8988T (cell line): ENCODE measurements at places on chromosomes 3 and 15.

- DNase-seq: no peak
Measured at GRCh38 chr3:24523215-24523614, 28.6 kb upstream of the THRB start.

DNA sequence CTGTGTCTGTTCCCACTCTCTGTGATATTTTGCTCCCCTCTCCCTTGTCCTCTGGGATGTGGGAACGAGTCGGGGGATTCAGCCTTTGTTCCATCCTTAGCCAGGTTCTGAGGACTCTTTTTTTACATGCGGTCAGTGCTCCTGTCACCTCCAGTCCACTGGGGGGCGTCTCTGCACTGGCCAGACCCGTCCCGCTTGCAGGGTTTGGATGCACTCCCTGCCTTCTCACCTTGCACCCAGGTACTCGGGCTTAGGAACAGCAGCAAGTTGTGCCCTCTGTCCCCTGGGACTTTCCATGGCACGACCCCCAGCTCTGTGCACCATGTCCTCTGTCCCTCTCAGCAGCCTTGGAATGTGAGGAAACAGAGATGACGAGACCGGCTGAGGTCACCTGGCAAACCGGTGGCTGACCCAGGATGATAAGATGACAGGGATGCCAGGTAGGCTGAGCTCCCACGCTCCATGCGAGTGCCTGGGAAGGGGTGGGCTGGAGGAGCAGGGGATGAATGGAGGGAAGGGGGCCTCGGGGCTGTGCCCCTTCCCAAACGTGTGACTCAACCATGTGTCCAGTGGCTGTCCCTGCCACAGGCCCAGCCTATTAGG lies 27.3 kb upstream of the FGD5 start:
- DNase-seq: peak; percentile 73

- no peak for DNase-seq
Measured at GRCh38 chr15:45112143-45112590, 1.8 kb downstream of the DUOX2 start.

DNA sequence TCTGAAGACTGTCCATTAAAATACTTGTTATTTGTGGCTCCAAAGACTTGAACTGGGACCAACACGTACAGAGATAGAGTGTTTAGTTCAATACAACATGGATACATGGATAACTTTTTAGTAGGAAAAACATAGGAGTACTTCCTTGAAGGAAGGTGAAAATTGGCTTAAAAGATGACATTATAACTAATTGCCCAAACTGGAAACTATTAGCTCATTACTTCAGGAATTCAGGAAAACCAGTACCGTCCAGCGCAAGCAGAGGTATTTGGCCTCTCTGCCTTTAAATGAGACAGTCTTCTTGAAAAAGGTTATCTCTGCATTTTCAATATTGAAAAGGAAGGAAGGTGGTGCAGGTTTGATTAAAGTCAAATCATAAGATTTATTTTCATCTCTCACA lies 234.5 kb downstream of the IL5RA start:
- DNase-seq: no peak

DNA sequence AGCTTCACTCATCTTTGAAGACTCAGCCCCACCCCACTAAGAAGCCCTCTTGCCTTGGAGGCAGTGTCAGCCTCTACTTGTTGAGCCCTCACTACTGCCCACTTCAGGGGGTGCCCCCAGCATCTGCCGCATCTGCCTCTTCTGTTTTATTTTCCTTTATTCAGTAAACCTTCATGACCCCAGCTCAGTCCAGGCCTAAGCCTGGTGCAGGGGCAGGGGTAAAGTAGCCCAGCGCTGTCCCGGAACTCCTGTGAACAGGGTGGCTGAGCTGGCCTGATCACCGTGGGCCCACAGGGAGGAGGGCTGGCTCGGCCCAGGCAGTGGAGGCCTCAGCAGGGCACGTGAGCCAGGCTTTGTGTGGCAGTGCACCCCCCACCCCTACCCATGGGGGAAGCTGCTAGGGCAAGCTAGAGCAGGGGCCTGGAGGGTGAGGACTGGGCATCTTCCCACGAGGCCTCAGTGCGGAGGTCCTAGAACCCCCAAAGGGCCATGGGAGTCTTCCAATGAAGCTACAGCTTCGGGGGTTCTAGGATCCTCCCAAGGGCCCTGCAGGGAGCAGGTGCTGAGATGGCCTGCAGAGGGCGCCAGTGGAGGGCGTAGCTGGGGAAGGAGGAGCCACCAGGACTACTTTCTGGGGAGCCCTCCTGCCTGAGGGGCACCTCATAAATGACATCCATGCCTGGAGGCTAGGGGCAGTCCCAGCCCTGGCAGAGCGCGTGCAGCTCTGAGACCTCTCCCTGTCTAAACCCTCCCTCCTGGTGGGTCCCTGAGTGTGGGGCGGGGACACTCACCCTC lies 36.0 kb downstream of the TSPAN3 start:
- DNase-seq: peak; percentile 48

GRCh38 chr3:26752466-26752865 lies 129.9 kb downstream of the LRRC3B start:
- no peak for DNase-seq

DNA sequence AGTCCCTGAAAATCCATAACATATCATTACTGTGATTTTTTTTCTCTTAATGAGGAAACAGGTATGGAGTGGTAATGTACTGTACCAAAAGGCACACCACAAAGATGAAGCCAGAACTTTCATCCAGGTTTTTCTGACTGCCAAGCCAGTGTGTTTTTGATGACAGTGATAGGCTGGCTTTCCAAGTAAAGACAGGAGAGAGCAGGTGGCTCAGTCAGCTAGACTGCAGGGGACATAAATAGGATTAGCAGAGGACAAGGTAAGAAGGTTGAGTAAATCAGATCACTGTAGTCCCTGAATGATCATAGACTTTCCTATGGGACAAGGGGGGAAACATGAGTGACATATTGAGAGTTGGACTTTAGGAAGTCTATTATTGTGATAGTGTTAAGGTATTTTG lies 127.9 kb downstream of the GADL1 start:
- no peak for DNase-seq

GRCh38 chr15:81959196-81959595 lies 86.6 kb downstream of the MEX3B start:
- no peak for DNase-seq

- DNase-seq: peak; percentile 72
Measured at GRCh38 chr3:57164657-57165573, at the start of gene IL17RD. Gene IL17RD (minus strand): TSS chr3:57165353. CDS start chr3:57165286, 67 bp downstream.

GRCh38 chr3:155890671-155891190 lies 20.3 kb downstream of the GMPS start:
- no peak for DNase-seq

- no peak for DNase-seq
Measured at GRCh38 chr3:195148549-195148948, 122.4 kb downstream of the XXYLT1 start.

DNA sequence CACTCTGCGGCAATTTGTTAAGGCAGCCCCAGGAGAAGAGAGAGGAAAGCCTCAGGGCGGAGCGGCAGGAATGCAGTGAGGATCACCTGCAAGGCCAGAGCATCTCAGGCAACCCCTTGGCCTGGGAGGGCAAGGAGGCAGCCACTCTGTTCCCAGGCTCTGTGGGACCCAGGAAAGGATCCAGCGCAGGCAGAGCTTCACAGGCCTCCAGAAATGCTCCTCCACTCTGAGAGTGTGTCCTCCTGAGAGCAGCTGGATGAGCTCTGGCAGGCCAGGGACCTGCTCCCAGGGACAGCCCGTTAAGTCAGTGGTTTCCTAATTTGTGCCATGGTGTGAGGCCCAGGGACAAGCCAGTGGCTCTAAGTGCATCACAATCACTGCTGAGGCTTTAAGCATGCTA lies 35.2 kb downstream of the RAB6B start:
- no peak for DNase-seq

- no peak for DNase-seq
Measured at GRCh38 chr3:107208796-107209195, 168.4 kb upstream of the CCDC54 start.

- DNase-seq: no peak
Measured at GRCh38 chr3:66488492-66488891, 12.3 kb downstream of the LRIG1 start.

DNA sequence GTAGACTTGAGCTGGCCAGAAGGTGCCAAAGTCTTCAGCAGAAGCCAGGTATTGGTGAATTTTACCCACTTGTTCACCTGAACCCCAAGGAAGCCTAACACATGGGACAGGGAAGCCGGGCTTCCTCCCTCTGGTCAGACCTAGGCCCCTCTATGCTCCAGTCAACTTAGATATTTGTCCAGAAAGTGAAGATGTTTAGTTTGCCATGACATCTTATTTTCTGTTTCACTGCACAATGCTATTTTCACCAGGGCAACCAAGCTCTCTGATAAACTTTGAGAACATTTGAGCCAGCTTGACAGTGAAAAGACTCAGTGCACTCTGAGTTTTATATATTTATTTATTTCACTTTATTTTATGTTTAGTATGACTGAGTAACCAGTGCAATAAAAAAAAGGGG lies 71.0 kb downstream of the SOX14 start:
- DNase-seq: no peak

GRCh38 chr15:60710656-60711055 lies 231.7 kb upstream of the ICE2 start:
- no peak for DNase-seq

DNA sequence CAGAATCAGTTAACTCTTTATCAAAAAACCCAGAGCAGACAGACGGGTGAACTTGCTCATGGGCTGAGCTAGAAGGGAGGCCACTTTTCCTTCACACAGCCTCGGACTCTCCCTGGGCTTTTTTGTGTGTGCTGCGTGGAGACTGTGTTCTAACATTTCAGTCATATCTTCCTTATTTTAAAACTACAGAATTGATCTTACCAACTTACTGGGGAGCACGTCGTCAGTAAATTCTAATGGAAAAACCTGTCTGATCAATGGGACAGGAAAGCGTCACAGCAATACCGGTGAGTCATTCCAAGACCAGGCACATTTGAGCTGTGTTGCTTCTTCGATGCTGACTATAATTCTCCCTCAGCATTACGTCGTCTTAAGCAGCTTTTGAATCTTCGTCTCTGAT lies 145.1 kb downstream of the LPP start:
- no peak for DNase-seq

DNA sequence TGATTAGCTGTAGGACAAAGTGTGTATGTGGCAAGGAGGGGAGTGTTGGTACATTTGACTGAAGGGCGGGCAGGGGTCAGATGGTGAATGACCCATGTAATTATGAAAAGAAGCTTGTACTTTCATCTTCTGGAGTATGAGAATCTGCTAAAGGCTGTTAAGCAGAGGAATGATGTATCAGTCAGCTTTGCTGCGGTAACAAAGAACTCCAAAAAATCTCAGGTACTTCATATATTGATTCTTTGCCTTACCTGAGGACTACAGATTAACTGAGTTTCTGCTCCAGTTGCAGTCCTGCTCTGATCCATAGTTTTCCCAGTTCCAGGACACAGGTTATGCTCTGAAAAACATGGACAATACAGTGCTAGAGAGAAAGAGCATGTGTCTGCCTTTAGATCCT lies 115.1 kb downstream of the NEK11 start:
- no peak for DNase-seq

DNA sequence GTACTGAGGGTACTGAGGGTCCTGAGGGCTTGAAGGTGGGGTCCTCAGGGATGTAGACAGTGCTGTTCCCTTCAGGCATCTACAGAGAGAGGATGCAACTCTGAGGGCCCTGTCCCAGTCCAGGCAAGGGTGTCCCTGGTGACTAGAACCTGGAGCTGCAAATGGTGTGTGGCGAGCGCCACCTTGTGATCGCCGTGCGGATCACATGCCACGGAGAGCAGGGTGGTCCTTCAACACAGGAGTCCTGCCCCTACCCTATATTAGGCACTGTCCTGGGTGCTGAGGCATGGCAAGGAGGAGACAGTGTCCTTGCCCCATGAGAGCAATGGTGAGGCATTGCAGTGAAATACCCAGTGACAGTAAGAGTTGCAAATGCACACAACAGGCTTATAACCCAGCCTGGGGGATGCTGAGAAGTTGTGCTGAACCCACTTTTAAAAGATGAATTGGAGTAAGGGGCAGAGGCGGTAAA lies 23.6 kb downstream of the RHCG start:
- peak; percentile 84 for DNase-seq

DNA sequence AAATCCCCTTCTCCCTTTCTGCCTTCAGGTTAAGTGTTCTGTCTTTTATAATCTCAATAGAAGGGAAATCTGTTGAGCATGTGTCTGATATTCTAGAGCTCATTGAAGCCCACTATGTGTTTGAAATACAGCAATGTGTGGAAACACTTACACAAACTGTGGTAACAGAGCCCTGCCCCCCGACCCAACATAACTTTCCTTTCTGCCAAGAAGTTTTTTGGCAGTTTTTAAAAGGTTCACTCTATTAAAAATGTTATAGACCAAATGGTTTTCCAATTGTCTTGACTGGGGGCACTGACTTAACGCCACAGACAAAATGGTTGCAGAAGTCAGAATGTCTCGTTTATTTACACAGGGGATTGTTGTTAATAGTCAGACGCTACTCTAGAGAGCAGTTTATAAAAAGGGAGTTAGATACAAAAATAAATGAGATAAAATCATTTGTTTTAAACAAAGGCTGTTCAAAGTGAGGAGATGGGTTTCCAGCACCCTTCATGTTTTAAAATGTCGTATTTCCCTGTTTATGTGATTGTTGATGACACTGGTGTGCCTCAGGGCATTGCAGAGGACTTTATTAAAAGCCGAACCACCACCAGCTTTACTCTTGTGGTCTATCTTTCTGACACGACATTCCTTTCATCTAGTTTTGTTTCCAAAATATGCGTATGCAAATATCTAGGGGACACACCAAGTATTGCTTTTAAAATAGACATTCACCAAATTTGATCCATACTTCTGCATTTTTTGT lies 26.7 kb upstream of the GREM1 start:
- no peak for DNase-seq

DNA sequence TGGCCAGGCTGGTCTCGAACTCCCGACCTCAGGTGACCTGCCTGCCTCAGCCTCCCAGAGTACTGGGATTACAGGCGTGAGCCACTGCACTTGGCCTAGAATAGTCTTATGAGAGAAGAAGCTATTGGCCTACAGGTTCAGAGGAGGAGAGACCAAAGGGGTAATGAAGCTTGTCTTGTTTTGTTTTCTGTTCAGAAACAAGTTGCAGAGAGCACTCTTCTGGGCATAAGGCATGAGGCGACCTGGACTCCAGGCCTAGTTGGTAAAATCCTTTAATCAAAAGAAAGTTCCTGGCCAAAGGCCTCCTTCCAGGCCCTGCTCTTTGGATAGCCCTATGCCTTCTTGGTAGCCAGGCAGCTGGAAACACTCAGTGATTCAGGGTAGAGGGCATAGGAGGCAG lies 87.3 kb upstream of the SKOR1 start:
- DNase-seq: no peak

DNA sequence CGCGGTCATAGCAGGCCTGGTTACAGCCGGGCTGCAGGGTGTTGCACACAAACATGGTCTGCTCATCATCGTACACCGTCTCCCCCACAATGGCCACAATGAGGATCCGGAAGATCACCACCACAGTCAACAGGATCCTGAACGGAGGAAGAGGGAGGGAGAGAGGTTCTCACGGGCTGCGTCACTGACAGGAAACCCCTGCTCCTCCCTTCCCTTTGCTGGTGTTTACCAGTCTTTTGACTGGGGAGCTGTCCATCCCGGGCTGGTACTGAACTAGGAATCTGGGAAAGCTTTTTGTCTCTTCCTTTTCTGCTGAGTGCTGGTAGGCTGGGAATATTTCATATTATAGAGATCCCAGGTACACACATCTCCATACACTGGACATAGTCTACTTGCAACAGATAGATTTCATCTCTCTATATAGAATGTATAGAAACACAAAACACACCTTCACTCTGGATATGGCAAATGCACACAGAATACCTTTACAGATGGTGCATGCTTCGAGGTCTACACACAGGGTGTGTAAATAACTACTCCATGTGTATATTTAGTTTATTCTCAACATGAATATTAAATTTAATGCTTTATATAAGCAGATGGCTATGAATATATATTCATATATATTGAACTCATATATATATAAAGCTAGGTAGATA lies 1.4 kb downstream of the GJD2 start:
- DNase-seq: no peak

GRCh38 chr3:126355777-126356372 lies 1.3 kb downstream of the KLF15 start:
- peak; percentile 97 for DNase-seq
